GOT3 (cell line): ENCODE measurements at places on chromosomes 12 and 14.

DNA sequence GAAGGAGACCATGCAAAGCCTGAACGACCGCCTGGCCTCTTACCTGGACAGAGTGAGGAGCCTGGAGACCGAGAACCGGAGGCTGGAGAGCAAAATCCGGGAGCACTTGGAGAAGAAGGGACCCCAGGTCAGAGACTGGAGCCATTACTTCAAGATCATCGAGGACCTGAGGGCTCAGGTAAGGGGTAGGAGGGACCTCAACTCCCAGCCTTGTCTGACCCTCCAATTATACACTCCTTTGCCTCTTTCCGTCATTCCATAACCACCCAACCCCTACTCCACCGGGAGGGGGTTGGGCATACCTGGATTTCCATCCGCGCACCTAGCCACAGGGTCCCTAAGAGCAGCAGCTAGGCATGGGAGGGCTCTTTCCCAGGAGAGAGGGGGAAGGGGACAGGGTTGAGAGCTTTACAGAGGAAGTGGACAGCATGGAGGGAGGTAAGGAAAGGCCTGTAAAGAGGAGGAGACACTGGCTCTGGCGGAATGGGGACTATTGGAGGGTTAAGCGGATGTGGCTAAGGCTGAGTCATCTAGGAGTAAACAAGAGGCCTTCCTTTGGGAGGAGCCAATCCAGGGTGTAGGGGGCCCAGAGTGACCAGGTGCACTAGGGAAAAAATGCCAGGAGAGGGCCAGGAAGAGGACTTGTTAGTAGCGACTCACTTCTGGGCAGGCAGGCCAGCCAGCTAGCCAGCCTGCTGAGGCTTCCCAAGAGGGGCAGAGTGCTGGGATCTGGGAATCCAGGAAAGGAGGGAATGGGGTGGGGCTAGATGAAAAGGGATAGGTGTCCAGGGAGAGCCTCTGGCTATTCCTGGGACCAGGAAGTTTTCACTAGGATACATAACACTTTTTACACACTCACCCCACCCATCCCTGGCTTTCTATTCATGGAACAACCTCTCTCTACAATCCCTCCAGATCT lies 754 bp downstream of the KRT18 start:
- DNase-seq: no peak

DNA sequence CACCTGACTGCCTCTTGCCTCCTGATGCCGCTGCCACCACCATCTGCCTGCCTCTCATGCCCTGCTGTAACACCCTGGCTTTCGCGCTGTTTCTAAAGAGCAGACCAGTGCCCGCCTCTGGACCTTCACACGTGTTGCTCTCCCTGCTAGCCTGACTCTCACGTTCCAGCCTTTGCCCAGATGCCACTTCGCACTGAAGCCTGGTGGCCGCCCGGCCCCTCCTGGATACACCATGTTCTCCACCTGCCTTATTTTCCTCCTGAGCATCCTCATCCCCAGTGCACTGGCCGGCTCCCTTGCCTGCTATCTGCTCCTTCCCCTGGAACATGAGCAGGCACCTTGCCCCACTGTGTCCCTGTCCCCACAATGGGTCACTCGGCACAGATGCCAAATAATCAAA lies 146.5 kb downstream of the PIWIL1 start:
- no peak for DNase-seq

GRCh38 chr12:69927164-69927563 lies 102.1 kb downstream of the MYRFL start:
- no peak for DNase-seq

- no peak for DNase-seq
Measured at GRCh38 chr14:54258382-54258781, 138.4 kb upstream of the CDKN3 start.

- no peak for DNase-seq
Measured at GRCh38 chr12:111368291-111368787, 556 bp downstream of the PHETA1 start.

GRCh38 chr12:45292486-45293195 lies 76.7 kb downstream of the ANO6 start:
- no peak for DNase-seq
